ENCODE measurements at places on chromosomes 3 and 15. TPM values are rescaled to one million over a fixed set of nuclear protein-coding genes. Genes with fewer than 3 reads are reported as not detected.

GRCh38 chr3:72316501-72317279 is 531.6 kb downstream of the SHQ1 start:
- no peaks in the 10 kb centered on the region for H3K4me1 ChIP-seq
- H3K4me3 ChIP-seq = no peak overlapping the region
- no peak overlapping the region for H3K27ac ChIP-seq
- DNase-seq = no peak

The SV2B gene
- total RNA-seq = 3.9 TPM

The KBTBD8 gene
- 1.7 TPM for total RNA-seq

The ZNF662 gene
- not detected for total RNA-seq
